Stimulated activated naive CD4-positive, alpha-beta T cell treated with Interleukin-2 at 50 U/mL for 16 hours (primary cell): ENCODE measurements at places on chromosomes 3 and 15.

DNA sequence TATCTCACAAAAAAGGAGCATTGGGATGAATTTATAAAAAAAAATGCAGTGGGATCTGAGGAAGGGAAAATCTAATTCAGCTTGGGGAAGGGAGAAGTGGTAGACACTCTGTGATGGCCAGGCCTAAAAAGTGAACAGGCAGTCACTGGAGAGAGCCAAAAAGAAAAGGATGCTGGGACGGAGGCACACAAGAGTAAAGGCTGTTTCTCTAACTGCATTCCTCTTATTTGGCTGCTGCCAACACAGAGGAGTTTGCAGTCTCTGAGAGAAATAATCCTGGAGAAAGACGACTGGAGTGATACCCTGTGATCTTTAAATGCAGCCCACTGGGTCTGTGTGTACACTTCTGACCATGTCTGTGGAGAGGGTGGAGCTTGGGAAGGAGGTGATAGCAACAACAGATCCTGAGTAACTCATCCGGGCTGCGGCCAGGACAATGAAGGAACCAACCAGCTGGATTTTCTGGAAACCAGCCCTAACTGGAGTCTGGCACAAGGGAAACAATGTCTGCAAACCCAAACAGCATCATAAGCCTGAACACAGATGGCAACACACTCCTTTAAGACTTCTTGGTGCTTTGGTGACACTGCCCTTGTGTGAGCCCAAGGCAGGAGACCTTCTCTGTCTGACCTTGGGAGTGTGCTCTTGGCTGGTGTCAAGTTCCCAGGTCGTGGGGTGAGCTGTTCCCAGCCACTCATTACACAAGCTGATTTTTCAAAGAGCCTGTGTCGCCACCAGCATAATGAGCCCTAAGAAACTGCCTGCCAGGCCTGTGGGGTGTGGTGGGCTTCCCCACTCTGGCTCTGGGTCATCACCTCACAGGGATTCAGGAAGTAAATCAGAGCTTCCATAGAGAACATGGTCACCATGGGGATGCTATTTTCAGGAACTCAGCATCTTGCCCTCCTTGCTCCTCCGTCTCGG is 8.0 kb downstream of the FYCO1 start:
- no peak for DNase-seq

DNA sequence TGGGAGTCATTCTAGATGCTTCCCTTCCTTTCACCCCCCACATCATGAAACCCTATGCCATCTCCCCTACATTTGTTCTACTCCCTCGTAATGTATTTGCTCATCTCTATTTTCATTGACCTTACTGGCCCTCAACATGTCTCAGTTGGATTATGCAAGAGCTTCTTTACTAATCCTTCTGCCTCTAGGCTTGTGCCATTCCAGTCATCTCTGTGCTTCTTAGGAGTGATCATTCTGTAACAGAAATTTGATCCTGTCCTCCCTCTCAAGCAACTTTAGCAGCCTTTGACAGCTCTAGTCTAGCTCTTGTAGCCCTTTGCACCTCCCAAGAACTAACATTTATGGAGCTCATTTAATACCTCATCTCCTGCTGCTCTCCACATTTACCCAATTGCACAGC is 64.7 kb downstream of the ISL2 start:
- DNase-seq: no peak

- no peak for DNase-seq
These were observed 293.1 kb downstream of the POLQ start for GRCh38 chr3:121252676-121253075.

GRCh38 chr3:182980204-182981037 is at the start of gene DCUN1D1:
Gene DCUN1D1, minus strand, starts transcription at chr3:182980538. Its CDS starts 49 bp downstream, at chr3:182980489.
- DNase-seq: peak; percentile 88
